ENCODE measurements at places on chromosomes 4 and X.

GRCh38 chr4:60652933-60653332 lies 547.2 kb upstream of the ADGRL3 start:
- DNase-seq, result no peak

- DNase-seq, result no peak
These were observed 59.2 kb downstream of the CPLX1 start for GRCh38 chr4:766559-767283.

GRCh38 chr4:105432438-105432837 lies 41.4 kb downstream of the PPA2 start:
- no peak for DNase-seq

DNA sequence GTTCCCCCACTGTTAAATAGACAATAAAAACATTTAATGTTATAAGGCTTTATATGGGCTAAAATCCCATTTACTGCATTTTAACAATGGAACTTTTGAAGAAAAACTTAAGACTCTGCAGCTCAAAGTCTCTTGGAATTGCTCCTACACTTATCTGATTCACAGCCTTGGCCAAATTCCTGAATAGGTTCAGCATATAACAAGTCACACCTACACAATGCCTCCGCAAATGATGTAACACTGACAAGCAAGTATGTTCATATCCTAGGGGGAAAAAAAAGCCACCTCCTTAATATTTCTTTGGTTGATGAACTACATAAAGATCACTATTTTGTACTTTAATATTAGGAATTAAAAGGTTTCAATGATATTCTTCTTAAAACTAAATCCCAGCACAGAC lies 34.5 kb downstream of the RPS6KA6 start:
- no peak for DNase-seq

- no peak for DNase-seq
These were observed 2.3 kb upstream of the PPP2R3B start for GRCh38 chrX:389021-389441.

DNA sequence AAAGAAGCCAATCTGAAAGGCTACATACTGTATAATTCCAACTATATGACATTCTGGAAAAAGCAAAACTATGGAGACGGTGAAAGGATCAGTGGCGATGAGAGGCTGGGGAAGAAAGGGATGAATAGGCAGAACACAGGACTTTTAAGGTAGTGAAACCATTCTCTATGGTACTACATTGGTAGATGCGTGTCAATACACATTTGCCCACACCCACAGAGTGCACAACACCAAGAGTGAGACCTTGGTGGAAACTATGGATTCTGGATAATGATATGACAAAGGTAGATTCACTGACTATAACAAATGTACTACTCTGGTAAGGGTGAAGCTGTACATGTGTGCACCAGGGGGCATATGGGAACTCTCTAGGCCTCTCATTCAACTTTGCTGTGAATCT lies 134.5 kb downstream of the FBXW7 start:
- DNase-seq, result no peak

GRCh38 chr4:165666836-165667235 lies 206.2 kb upstream of the TLL1 start:
- DNase-seq, result no peak

DNA sequence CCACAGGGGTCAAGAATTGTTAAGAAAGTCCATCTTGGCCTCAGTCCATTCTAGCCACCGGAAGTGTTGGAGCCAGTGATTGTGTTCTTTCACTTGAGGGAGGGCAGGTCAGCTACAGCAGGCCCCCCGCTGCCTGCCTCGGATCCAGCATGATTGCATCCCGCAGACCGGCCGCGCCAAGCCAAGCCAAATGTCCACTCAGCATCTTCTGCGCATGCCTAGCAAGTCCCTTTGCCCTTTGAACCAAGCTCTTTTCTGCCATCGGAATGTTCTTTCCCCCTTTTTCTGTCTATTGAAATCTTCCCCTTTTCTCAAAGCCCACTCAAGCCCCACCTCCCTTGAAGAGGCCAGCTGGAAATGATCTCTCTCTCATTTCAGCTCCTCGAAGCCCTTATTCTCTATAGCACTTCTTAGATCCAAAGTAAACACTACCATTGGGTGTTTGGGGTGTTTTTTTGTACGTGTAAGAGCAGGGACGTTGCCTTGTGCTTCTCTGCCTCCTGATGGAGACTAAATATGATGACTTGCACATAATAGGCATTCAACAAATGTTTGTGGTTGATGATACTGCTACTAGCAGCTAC lies 147.8 kb upstream of the BCOR start:
- no peak for DNase-seq

GRCh38 chrX:38515291-38515690 lies 46.1 kb upstream of the TSPAN7 start:
- DNase-seq, result no peak

DNA sequence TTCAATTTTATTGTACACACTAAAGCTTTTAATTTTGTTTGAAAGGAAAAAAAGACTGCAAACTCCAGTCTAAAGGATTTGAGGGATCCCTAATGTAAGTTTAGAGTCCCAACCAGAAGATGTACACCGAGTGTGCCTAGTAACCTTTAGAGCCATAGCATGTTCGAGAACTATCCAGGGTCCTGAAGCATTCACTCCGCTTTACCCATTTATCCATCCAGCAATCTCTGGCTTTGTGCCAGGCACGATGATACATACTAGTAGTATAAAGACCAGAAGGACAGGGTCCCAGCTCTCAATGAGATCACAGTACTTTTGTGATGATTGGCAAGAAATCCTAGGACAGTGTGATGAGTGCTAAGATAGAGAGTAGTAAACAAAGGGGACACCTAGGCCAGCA lies 168.7 kb downstream of the STK32B start:
- DNase-seq, result no peak

- DNase-seq, result no peak
These were observed 15.5 kb downstream of the SLC10A7 start for GRCh38 chr4:146506272-146506671.

GRCh38 chr4:177107288-177107921 lies 202.3 kb upstream of the NEIL3 start:
- no peak for DNase-seq

- DNase-seq, result no peak
These were observed 77.1 kb downstream of the TBCK start for GRCh38 chr4:106238820-106239420.

GRCh38 chr4:25532591-25532990 lies 123.1 kb upstream of the SLC34A2 start:
- DNase-seq, result no peak

GRCh38 chrX:154120567-154120966 lies 23.1 kb upstream of the MECP2 start:
- DNase-seq, result no peak

GRCh38 chr4:6338175-6338950 lies 68.7 kb downstream of the WFS1 start:
- DNase-seq, result no peak

GRCh38 chrX:2723286-2723879 lies 28.5 kb upstream of the XG start:
- no peak for DNase-seq

GRCh38 chr4:154720123-154720522 lies 23.7 kb upstream of the LRAT start:
- no peak for DNase-seq

DNA sequence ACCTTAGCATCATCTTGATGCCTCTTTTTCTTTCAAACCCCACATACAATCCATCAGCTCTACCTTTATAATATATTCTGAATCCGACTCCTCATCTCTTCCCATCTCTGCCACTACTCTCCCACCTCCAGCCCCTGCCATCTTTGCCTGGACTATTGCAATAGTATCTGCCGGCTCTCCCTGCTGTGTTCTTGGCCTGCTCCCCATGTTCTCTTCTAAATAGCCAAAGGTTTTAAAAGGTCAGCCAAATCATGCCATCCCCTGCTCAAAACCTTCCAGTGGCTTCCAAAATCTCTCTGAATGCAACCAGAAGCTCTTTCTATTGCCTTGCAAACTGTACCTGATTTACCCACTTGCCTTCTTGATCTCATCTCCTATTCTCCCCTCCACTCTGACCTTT lies 266.0 kb downstream of the PTTG2 start:
- DNase-seq, result no peak

DNA sequence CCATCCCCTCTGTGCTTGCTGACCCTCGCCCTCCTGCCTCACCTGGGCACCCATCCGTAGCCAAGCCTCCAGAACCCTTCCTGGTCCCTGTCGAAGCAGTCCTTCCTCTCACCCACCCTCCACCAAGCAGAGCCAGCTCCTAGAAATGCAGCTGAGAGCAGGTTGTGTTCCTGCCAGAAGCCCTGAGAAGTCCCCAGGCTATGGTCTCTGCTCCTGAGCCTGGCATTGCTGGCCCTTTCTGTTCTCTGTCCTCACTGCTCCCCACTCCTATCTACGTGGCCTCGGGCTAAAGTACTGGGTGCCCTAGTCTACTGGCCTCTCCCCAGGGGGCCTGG lies 2.1 kb upstream of the CPZ start:
- DNase-seq, result no peak

- DNase-seq, result no peak
These were observed 40.8 kb downstream of the CLNK start for GRCh38 chr4:10643600-10644425.
